NK-92 treated with Interleukin-12 subunit alpha and Interleukin-12 subunit beta, amount 100 ng/mL, for 24 hours (cell line): ENCODE measurements at places on chromosomes 7 and 10.

DNA sequence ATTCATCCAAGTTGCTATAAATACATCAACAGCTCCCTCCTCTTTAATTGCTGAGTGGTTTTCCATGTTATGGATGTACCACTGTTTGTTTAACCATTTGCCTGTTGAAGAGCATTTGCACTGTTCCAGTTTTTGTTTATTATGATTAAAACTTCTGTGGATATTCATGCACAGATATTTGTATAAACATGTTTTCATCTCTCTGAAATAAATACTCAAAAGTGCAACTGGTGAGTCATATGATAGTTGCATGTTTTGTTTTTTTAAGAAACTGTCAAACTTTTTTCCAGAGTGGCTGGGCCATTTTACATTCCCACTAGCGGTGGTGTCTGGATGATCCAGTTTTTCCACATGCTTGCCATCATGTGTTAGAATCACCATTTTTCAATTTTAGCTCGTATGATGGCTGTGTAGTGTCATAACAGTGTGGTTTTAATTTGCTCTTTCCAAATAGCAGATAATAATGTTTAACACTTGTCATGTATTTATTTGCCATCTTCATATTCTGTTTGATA lies 33.6 kb downstream of the MEOX2 start:
- DNase-seq, result no peak

DNA sequence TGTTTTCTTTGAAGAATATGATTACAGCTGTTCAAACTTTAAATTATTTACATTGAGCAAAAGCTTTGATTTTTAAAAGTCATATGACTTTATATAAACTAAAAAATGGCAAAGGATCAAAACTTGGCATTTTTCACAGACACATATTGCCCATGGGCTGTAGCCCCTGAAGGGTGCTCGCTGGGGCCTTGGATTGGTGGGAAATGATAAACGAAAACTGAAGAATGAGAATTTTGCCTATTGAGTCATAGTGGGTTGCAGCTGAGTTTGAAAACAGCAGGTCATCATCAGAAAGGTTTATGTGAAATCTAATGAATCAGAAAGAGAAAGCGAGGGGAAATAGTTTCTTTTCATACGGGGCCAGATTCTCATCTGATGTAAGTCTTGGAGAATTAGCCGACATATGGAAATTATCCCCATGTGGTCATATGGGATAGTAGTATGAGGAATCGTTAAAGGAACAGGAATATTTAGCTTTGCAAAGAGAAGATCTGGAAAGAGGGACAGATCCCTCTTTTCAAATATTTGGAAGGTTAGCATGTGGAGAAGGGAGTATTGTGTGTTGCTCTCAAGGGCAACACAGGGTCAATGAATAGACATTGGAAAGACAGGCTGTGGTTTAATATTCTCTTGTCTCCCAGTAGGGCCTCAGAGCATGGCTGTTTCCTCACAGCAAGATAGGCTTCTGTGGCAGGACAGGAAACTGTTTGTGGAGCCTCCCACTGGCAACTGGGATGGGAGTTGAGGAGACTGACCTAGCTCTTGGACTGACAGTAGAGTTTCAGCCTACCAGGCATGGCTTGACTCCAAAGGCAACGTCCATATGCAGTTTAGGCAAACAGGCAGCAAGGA lies 119.0 kb downstream of the FZD1 start:
- DNase-seq, result no peak

GRCh38 chr7:43083106-43083505 lies 29.3 kb upstream of the HECW1 start:
- DNase-seq, result no peak

GRCh38 chr7:116331020-116331419 lies 120.7 kb downstream of the TES start:
- no peak for DNase-seq

GRCh38 chr10:88226071-88226659 lies 357.0 kb downstream of the RNLS start:
- DNase-seq, result no peak

- DNase-seq, result no peak
Measured at GRCh38 chr10:42488416-42488815, 150.0 kb downstream of the ZNF33B start.

- no peak for DNase-seq
Measured at GRCh38 chr10:76632767-76633051, 1004.9 kb downstream of the KCNMA1 start.

DNA sequence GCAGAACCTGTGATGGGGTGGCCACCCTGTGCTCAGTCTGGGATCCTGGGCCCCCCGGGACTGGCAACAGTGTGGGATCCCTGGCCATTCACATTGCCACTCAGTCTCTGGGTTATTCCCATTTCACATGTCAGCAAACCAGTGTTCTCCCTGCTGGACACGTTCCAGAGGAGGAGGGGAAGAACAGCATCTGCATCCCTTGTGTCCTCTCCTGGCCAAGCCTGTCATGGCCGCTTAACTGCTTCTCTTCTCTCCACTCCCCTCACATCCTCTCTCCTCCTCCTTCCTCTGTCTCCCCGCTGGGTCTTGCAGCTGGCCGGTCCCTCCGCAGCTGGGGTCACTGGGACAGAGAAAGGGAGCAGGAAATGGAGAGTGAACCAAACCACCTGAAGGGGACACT lies 74.4 kb downstream of the C10orf105 start:
- DNase-seq, result no peak

DNA sequence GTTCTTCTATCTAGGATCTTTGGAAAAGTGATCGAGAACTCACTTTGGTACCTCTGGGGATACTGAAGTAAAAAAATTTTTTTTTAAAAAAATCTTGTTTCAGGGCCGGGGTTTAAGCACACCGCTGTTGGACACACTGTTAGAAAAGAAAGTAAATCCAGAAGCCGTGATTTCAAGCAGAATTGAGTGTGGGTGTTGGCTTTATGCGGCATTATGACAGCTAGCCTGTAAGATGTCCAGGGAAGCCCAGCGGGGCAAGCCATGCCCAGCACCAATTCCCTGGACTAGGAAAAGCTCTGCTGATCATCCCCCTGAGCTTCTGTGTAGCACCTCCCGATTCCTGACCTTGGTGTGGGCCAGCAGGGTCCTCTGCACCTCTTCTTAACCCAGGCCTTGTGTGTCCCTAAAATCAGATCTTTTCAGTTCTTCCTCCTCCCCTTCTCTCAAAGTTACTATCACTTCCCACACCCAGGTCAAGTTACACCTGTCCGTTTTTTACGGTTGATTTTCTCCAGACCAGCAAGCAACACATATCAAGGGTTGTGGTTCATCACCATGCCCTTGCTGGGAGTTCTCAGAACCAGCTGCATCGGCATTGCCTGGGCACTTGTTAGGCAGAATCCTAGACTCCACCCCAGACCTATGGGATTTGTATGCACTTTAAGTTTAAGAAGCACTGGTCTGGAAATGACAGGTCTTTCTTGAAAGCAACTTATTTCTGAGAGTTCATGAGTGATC lies 205.3 kb downstream of the TAX1BP1 start:
- no peak for DNase-seq

- no peak for DNase-seq
Measured at GRCh38 chr10:29512425-29512974, 122.3 kb downstream of the SVIL start.

GRCh38 chr7:155495440-155496248 lies 37.7 kb downstream of the EN2 start:
- no peak for DNase-seq

- no peak for DNase-seq
Measured at GRCh38 chr7:68700414-68700813, 897.9 kb upstream of the AUTS2 start.

GRCh38 chr7:47715631-47716068 lies 133.7 kb upstream of the TNS3 start:
- no peak for DNase-seq

DNA sequence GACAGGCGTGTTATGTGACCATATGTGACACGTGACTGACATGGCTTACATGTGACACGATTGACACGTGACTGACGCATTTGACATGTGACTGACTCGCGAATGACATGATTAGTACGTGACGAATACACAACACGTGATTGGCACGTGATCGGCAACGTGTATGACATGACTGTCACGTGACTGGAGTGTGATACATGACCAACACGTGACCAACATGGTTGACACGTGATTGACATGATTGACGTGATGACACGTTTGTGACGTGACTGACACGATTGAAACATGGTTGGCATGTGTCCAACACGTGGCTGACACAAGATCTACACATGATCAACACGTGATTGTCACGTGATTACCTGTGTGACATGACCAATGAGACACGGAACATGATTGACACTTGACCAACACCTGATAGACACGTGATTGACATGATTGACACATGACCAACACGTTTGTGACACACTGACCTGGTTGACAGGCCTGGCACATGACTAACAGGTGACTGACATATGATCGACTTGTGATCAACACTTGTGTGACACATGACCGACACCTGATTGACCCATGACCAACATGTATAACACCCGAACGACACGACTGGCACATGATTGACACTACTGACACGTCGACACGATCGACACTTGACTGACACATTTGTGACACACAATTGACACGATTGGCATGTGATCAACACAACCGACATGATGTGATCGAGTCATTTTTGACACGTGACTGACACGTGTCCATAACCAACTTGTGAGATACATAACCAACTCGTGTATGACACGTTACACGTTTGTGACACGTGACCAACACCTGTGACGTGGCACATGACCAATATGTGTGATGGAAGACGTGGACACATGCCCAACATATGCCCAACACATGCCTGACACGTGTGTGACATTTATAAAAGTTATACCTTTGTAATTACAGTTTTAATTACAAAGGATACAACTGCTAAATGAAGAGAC lies 21.1 kb downstream of the CRPPA start:
- DNase-seq, result no peak
